ENCODE measurements at places on chromosomes 12 and 14.

- no peak for DNase-seq
Observed at GRCh38 chr12:51388846-51389245, 2.4 kb downstream of the GALNT6 start.

- DNase-seq: no peak
Observed at GRCh38 chr12:12919666-12920435, 28.5 kb downstream of the GPRC5A start.

GRCh38 chr12:92324849-92325500, 179.3 kb upstream of the BTG1 start:
- no peak for DNase-seq

DNA sequence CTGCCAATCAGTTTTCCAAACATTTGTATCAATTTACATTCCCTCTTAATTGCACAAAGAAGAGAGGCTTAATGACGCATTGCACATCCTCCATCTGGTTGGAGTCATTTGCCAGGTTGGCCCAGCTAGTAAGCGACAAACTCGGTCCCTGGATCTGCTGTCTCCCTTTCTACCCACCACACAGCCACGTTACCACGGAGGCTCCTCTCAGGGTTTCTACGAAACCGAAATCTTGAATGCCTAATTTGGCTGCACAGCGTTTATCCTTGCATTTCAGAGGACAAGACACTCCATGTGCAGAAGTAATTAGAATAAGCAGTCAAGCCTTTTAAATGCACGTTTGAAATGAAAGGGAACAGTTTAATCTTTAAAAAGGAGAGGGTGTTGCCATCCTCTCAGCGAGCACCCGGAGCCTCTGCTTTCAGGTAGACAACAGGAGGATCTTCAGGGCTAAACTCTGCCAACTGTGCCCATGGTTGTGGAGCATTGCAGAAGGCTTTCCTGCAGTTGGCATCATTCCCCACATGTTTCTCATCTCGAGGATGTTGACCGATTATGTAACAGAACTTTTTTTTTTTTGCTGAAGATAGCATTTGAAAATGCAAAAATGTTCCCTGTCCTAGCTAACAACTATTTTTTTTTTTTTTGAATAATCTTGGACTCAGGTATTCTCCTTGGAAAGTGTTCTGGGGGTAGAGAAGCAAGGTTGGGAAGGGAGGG, 37.8 kb downstream of the SLC24A4 start:
- no peak for DNase-seq

DNA sequence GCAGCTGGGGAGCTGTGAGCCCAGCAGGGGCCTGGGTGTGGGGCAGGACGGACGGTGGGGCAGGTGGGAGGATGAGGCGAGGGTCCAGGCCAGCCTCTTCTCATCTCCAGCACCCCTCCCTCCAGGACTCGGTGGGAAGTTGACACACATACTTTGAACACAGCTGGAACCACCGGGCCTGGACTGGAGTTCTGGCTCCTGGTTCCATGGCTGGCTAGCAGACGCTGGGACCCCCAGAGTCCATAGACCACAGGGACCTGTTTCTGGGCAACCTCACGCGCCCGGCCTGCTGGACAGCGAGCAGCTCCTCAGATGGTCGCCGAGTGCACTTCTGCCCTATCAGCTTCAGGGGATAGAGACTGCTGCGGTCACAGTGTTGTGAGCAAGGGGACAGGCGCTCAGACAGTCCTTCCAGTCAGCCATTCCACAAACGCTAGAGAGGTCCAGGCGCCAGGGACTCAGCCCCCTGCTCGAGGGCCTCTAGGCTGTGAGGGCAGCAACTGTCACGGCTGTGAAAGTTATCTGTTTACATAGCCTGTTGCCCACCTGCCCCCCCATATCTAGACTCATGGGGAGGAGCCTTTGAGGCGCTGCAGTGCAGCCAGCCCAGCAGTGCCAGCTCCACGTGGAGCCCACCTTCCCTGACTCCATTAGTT, 25.2 kb downstream of the TCHP start:
- no peak for DNase-seq

GRCh38 chr14:57066887-57067513, 201.7 kb downstream of the EXOC5 start:
- no peak for DNase-seq

GRCh38 chr14:85602345-85602744, 72.4 kb downstream of the FLRT2 start:
- no peak for DNase-seq

DNA sequence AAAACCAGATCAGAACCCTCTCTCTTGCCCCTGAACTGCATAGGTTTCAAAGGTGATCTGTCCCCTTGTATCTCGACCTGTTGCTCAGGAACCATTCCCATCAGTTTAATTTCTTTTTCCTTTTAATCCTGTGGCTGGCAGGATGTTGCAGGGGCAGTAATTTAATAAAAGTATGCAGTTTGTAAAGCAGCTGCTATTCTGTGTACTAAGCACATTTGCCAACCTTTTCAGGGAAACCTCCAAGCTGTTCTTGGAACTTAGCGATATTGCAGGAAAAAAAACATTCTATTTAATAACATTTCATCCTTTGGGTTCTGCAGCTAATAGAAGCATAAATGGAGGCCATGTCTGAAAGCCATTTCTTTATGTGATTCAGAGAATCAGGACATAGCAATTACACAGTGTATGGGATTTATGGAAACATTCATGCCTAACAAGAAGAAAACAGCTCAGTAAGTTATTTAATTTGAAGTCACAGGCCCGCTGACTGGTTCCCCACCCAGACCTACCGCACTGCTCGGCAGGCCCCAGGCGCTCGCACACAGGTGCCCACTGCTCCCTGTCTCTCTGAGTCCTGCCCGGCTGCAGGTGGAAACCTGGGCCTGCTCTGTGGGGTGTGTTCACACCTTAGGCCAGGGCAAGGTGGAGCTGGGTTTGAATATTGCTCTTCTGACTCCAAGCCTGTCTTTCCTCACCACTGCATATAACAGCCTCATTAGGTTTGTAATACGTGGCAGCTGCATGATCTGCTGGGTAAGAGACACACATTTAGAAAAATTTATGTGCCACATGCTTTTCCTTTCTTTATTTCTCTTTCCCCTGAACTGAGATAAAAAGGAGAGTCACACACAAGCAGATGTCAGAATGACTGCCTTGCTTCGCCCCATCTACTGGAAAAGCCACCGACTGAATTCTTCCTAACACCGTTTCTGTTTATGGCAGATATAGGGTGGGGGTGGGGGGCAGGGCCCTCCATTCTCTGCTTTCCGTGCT, 119.7 kb downstream of the SLC25A47 start:
- no peak for DNase-seq
